ENCODE measurements at places on chromosomes 1 and 21. TPM values are rescaled to one million over a fixed set of nuclear protein-coding genes. Genes with fewer than 3 reads are reported as not detected.

- no peaks in the 10 kb centered on the region for H3K27me3 ChIP-seq
- no peak for DNase-seq
- H3K4me3 ChIP-seq = no peak overlapping the region
- peaks cover 16% of the 10 kb centered on the region for H3K4me1 ChIP-seq
- H3K36me3 ChIP-seq = no peaks in the 10 kb centered on the region
Observed at GRCh38 chr1:200353232-200353631, 56.6 kb downstream of the ZNF281 start.

The SPATA6 gene
- 8.2 TPM for total RNA-seq

GRCh38 chr1:168420177-168420576 is 123.6 kb downstream of the XCL2 start:
- H3K27ac ChIP-seq = no peak overlapping the region
- DNase-seq = no peak
- no peak overlapping the region for H3K4me3 ChIP-seq
- no peaks in the 10 kb centered on the region for H3K36me3 ChIP-seq
- H3K27me3 ChIP-seq = no peaks in the 10 kb centered on the region

GRCh38 chr1:185869590-185869989 is 135.4 kb downstream of the HMCN1 start:
- no peak overlapping the region for H3K4me3 ChIP-seq
- no peak for DNase-seq
- H3K27me3 ChIP-seq = no peaks in the 10 kb centered on the region
- peaks cover 11% of the 10 kb centered on the region for H3K4me1 ChIP-seq

GRCh38 chr1:24748191-24749121 is 3.2 kb downstream of the CLIC4 start:
- DNase-seq = no peak
- no peaks in the 10 kb centered on the region for H3K36me3 ChIP-seq

GRCh38 chr1:116544588-116545358 is 26.1 kb downstream of the CD58 start:
- H3K27ac ChIP-seq = no peak overlapping the region
- no peak for DNase-seq
- no peaks in the 10 kb centered on the region for H3K4me1 ChIP-seq
- H3K27me3 ChIP-seq = no peaks in the 10 kb centered on the region

The F13B gene
- total RNA-seq = not detected

- H3K27ac ChIP-seq = peak within 1 kb of the TSS; percentile 90
- peaks cover 34% of the 10 kb centered on the region for H3K4me1 ChIP-seq
- peak; percentile 90 for DNase-seq
- H3K4me3 ChIP-seq = peak within 1 kb of the TSS; percentile 83
- no peaks in the 10 kb centered on the region for H3K27me3 ChIP-seq
- no peaks in the 10 kb centered on the region for H3K36me3 ChIP-seq
Observed at GRCh38 chr1:153963030-153963849, at the start of gene SLC39A1. Gene SLC39A1 (minus strand): TSS chr1:153963537. CDS start chr1:153962715, 822 bp downstream.

DNA sequence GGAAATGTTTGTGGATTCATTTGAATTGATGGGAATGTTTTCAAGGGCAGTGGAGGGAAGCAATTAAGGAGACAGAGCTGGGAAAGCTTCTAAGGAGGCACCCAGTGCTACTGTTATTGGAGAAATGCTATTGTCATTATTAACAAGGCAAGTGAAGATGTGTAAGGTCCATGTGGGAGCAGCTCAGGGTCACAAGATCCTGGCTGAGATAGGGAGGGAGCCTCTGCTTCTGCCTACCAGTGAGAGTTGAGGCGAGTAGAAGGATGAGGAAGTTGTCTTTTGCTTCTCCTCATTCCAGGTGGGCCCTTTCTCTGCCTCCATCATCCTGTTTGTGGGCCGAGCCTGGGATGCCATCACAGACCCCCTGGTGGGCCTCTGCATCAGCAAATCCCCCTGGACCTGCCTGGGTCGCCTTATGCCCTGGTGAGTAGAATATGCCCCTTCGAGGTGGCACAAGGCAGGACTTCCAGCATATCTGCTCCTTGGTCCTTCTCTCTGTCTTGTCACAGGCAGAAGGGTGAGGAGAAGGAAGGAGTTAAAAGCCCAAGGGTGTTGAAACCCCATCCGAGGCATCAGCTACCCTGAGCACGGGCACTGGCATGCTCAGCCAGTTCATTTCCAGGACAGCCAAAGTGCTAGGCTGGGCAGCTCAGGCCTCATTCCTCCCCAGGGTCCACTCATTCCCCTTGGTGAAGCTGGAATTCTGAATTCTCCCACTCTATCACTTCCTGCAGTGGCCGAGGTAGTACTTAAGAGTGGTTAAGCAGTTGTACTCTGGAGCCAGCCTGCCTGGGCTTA is 3.7 kb downstream of the MFSD2A start:
- DNase-seq = no peak
- H3K36me3 ChIP-seq = peaks cover 3% of the 10 kb centered on the region
- no peak overlapping the region for H3K27ac ChIP-seq
- H3K4me3 ChIP-seq = no peak overlapping the region

- no peak overlapping the region for H3K4me3 ChIP-seq
- H3K36me3 ChIP-seq = peaks cover 2% of the 10 kb centered on the region
- H3K27ac ChIP-seq = no peak overlapping the region
- peaks cover 17% of the 10 kb centered on the region for H3K4me1 ChIP-seq
Observed at GRCh38 chr1:155236451-155236850, 18.8 kb downstream of the ENTREP3 start.

The LCE3E gene
- total RNA-seq = not detected

DNA sequence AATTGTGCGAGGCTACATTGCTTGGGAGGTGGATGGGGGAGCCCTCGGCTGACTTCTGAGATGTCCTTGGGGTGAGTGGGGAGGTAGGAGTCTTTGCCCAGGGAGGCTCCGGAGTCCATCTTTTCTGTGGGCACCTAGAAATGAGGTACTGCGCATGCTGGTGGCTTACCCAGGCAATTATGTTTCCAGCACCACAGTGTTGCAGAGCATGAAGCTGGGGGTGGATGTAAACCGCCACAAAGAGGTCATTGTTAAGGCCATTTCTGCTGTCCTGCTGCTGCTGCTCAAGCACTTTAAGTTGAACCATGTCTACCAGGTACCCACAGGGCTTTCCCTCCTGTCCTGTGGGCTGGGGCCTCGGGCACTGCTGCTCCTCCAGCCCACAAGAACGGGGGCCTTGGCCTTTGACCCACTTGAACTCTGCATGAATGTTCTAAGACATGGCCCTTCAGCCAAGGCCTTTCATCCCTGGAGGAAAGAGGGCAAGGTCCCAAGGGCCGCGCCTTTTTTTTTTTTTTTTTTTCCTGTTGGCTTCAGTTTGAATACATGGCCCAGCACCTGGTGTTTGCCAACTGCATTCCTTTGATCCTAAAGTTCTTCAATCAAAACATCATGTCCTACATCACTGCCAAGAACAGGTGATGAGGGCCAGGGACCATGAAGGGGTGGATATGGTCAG is 14.6 kb downstream of the STRIP1 start:
- H3K4me3 ChIP-seq = no peak overlapping the region
- peaks cover 46% of the 10 kb centered on the region for H3K36me3 ChIP-seq
- H3K27me3 ChIP-seq = no peaks in the 10 kb centered on the region
- no peak for DNase-seq

The NID1 gene
- 76.8 TPM for total RNA-seq

DNA sequence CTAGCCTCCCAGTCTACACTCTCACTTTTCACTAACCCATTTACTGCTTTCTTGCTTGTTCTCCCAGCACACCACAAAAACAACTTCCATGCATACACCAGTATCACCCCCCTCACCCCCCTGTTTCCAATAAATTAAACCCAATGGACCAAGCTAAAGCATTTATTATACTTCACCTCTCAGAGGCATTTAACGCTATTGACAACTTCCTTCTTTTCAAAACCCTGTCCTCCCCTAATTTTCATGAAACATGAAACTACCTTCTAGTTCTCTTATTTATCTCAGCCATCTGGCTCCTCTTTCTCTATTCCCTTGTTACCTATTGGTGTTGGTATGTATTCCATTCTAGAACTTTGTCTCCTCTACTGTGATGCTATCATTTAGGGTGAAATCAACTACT is 32.3 kb downstream of the PTPRC start:
- H3K27me3 ChIP-seq = no peaks in the 10 kb centered on the region
- H3K36me3 ChIP-seq = no peaks in the 10 kb centered on the region
- H3K4me1 ChIP-seq = peaks cover 36% of the 10 kb centered on the region
- H3K27ac ChIP-seq = no peak overlapping the region
- no peak for DNase-seq
- H3K4me3 ChIP-seq = no peak overlapping the region

The CD1E gene
- total RNA-seq = not detected

DNA sequence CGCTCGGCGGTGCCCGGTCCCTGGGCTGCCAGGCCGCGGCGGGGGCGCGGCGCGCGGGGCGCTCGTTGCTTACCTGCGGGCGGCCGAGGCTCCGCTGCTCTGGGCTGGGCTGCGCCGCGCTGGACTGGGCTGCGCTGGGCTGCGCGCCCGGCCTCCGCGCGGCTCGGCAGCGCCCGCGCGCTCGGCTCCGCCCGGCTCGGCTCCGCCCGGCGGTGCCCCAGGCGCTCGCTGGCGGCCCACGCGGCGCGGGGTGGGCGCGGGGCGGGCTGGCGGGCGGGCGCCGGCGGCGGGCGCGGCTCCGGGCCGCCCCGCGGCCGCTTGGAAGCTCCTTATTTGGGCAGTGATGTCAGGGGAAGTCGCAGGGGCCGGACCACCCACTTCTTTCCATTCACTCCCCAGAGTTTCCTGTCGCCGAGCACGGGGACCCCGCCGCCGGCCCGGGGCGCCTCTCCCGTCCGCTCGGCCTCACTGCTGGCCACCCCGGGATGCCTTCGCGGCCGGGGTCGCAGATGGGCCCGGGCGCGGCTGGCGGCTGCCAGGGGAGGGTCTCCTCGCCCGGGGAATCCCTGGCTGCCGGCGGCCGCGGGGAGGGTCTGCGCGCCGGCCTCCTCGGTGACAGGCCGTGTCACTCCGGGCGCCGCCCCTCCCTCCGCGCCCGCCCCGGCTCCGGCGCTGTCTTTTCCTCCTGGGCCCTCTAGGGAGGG is 177.7 kb upstream of the EDN2 start:
- no peaks in the 10 kb centered on the region for H3K27me3 ChIP-seq
- peaks cover 40% of the 10 kb centered on the region for H3K4me1 ChIP-seq
- no peaks in the 10 kb centered on the region for H3K36me3 ChIP-seq
- peak overlapping the region; percentile 69 for H3K27ac ChIP-seq
- peak overlapping the region; percentile 82 for H3K4me3 ChIP-seq

DNA sequence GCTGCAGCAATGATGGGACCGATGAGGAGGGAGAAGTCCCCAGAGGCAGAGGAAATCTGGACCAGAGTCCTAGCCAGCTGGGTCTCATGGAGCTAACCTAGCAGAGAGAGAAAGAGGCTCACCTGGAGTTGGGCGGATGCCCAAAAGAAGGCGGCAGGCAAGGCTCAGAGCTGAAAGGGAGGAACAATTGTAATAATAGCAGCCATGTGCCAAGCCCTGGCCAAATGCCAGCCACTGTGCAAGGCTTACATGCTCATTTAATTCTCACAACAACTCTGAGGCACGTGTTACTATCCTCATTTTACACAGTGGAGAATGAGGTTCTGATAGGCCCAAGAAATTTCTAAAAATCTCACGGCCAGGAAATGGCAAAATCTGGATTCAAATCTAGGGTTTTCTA is 50.0 kb upstream of the ZNF648 start:
- no peak overlapping the region for H3K27ac ChIP-seq
- no peaks in the 10 kb centered on the region for H3K36me3 ChIP-seq
- H3K27me3 ChIP-seq = peaks cover 11% of the 10 kb centered on the region
- H3K4me3 ChIP-seq = no peak overlapping the region
- no peak for DNase-seq

The ENAH gene
- 829 TPM for total RNA-seq

DNA sequence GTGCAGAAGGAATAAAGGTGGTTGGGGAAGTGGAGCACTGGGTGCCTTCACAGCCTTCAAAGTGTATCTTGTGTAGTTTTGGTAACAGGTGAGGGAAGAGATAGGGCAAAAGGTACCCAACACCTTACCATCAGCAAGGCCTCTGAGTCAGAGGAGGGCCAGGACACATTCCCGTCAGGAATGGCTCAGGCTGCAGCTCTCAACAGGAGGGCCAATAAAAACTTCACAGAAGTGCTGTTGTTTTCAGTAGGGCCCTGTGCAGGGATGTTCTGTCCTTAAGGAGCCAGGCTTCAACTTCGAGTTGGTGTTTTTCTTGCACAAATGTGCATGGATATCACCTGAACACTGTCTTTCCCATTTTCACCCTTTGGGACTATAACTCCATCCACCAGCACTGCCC is 333.4 kb downstream of the ASTN1 start:
- no peaks in the 10 kb centered on the region for H3K27me3 ChIP-seq
- H3K36me3 ChIP-seq = no peaks in the 10 kb centered on the region
- no peak for DNase-seq
- no peaks in the 10 kb centered on the region for H3K4me1 ChIP-seq
- no peak overlapping the region for H3K4me3 ChIP-seq
- no peak overlapping the region for H3K27ac ChIP-seq

DNA sequence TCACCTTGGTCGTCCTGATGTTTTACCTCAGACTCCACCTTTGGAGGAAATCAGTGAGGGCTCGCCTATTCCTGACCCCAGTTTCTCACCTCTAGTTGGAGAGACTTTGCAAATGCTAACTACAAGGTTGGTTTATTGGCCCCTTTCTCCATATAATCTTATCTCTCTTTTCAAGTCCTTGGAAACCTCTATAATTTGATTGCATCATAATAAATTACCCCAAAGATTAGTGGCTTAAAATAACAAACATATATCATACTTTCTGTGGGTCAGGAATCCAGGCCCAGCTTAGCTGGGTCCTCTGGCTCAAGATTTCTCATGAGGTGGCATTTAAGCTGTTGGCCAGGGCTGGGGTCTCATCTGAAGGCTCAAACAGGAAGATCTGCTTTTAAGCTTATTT is 12.1 kb upstream of the PSMD4 start:
- peaks cover 75% of the 10 kb centered on the region for H3K36me3 ChIP-seq
- H3K27me3 ChIP-seq = no peaks in the 10 kb centered on the region
- H3K27ac ChIP-seq = no peak overlapping the region
- peaks cover 15% of the 10 kb centered on the region for H3K4me1 ChIP-seq

The NES gene
- 280 TPM for total RNA-seq

DNA sequence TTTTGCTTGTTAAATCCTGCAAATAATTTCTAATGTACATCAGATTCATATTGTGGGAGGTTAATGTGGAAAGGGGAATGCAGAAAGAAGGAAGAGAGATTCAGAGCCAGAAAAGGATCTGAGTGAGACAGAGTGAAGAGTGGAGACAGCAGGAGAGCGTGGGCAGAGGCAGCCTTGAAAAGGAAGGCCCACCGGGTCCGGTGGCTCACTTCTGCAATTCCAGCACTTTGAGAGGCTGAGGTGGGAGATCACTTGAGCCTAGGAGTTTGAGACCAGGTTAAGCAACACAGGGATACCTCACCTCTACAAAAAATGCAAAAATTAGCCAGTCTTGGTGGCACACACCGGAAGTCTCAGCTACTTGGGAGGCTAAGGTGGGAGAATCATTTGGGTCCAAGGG is 222.0 kb upstream of the RAB4A start:
- no peak overlapping the region for H3K4me3 ChIP-seq
- H3K4me1 ChIP-seq = no peaks in the 10 kb centered on the region
- no peak for DNase-seq
- H3K27ac ChIP-seq = no peak overlapping the region

- H3K4me1 ChIP-seq = no peaks in the 10 kb centered on the region
- peak; percentile 44 for DNase-seq
- no peak overlapping the region for H3K27ac ChIP-seq
- no peaks in the 10 kb centered on the region for H3K27me3 ChIP-seq
Observed at GRCh38 chr1:90936061-90936460, 85.8 kb downstream of the ZNF644 start.
